ENCODE measurements at places on chromosomes 7 and 10. TPM values are rescaled to one million over a fixed set of nuclear protein-coding genes. Genes with fewer than 3 reads are reported as not detected.

- no peak for DNase-seq
These were observed 29.3 kb downstream of the TMEM248 start for GRCh38 chr7:66950311-66950710.

DNA sequence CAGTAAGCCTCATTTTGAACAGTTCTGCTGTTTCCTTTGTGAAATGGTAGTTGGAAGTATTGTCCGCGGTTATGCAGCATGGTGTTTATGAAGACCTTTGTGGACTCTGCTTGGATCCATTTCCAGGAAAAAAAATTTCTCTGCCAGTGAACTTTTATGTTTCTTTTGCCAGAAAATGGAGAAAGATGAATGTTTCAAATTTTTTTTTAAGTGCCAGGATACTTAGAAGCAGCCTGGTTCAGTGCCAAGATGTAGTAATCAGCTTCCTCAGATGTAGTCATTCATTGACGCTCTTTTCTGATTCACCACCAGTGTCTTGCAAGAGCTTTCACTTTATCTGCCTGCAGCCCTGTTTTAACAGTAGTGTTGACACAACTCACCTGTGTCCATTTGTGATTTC lies 258.2 kb downstream of the SDK1 start:
- no peak for DNase-seq

DNA sequence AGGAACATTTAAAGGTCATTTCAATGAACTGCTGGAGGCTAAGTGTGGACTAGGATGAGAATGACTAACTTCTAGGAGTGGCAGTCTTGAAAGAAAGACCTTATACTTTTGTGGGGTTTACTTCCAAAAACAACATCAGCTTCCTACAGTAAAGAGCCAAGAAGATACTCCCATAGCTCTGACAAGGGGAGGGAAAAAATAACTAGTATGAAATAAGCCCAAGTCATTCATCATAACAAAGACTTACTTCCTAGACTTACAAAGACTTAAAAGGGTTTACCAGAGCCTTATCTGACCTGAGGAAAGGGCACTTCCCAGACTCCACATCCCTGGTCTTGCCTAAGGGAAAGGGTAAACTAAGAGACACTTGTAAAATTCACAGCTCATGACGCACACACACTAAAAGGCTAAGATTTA lies 31.7 kb downstream of the ARHGAP12 start:
- DNase-seq, result no peak

- no peak for DNase-seq
These were observed 27.8 kb downstream of the SLC26A5 start for GRCh38 chr7:103418241-103418640.

- no peak for DNase-seq
These were observed 9.1 kb upstream of the JAKMIP3 start for GRCh38 chr10:132056663-132057062.

- no peak for DNase-seq
These were observed 4.4 kb upstream of the ST7 start for GRCh38 chr7:116948934-116949333.

DNA sequence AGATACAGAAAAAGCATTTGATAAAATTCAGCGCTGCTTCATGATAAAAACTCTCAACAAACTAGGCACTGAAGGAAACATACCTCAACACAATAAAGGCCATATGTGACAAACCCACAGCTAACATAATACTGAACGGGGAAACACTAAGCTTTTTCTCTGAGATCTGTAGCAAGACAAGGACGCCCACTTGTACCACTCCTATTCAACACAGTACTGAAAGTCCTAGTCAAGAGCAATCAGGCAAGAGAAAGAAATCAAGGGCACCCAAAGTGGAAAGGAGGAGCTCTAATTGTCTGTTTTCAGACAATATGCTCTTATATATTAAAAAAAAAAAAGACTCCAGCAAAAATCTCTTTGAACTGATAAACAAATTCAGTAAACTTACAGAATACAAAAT lies 13.3 kb downstream of the DIP2C start:
- DNase-seq, result no peak

DNA sequence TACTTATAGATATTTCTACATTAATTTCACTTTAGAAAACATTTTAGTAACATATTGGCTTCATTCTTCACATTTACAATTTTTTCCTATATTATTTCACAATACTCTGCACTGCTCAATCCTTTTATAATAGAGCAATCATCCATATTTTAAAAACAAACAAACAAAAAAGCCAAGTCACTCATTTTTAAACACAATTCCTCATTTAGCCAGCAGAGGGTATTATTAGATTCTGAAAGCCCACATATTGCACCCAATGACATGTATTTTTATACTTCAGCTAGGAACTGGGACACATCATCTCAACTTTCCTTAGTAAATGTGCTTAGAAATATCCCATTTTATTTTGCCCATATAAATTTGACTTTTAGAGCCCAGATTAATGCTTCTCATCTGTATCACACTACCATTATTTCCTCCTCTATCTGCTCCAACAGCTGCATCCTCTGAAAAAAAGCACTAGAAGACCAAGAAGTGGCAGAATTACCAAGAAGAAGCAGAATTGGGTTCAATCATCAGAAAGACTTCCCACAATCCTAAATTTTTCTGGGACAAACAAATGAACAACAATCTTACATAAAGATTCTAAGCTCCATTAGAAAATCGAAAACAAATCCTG lies 29.5 kb downstream of the CTNNA3 start:
- DNase-seq, result peak; percentile 50

DNA sequence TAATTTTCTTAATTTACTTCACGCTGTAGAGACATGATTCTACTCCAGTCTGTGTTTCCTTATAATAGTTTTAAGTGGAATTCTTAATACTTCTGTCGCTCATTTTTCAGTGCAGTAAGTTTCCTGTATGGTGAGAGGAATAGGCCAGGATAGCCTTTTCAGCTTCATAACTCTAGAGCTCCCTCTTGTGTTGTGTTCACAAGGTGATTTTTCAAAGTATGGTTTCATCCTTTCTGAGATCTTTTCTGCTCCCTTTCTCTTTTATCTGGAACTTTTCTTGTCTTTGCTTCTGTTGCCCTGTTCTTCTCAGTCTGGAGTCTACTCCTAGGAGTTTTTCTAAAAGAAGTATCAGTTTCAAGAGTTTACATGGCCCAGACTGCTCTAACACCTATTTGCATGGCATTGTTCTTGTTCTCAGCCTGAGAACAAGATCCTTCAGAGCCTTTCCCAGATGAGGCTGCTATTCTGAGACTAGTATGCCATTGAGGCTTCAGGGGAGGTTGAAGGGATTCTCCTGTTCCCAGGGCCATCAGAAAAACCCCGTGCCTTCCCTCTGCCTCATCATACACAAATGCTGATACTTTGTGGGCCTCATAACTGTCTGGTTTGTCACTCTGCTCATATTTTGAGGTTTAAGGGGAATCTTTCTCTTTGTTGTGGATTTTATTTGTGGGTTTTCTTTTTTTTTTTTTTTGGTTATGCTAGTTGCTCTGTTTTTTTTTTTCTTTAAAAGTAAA lies 21.8 kb downstream of the NET1 start:
- peak; percentile 79 for DNase-seq

GRCh38 chr7:155529845-155530244 lies 16.5 kb downstream of the CNPY1 start:
- no peak for DNase-seq

GRCh38 chr7:452226-452751 lies 67.4 kb downstream of the PDGFA start:
- DNase-seq, result peak; percentile 71

The AKR1C4 gene
- not detected for total RNA-seq

The FAM25A gene
- total RNA-seq, result not detected

The SCIN gene
- 0.80 TPM for total RNA-seq

The STAMBPL1 gene
- total RNA-seq, result 11.5 TPM

Data from GM23338 (cell line).